ENCODE measurements at places on chromosomes 1 and 21.

DNA sequence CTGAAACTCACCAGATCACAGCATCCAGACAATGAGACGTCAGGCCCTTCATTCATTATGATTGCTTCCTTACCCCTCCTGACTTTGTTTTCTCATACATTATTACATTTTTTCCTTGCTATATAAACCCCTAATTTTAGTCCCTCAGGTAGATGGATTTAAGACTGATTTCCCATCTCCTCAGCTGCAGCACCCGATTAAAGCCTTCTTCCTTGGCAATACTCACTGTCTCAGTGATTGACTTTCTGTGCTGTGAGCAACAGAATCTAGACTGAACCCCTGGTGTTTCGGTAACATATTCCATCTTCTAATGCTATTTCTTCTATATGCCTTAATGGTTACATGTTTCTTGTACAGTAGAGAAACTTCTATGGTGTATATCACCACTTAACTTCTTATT, 30.0 kb upstream of the RGL1 start:
- no peak for DNase-seq

DNA sequence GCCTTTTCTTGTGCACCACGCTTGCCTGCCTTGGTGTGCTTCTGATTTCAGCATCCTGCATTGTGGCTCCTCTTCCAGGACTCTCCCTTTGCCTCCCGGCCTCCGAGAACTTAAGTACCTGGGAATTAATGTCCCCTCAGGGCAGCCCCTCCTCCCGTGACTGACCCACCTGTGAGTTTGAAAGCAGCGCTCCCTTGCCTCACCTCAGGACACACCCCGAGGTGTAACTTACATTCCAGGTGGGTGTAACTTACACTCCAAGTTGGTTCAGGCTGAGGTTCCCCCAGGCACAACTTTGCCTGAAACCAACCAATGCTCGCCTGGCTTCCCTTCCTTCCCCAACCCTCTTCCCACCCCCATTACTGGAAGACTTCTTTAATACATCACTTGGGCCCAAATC, 161.4 kb downstream of the KAZN start:
- DNase-seq, result no peak

DNA sequence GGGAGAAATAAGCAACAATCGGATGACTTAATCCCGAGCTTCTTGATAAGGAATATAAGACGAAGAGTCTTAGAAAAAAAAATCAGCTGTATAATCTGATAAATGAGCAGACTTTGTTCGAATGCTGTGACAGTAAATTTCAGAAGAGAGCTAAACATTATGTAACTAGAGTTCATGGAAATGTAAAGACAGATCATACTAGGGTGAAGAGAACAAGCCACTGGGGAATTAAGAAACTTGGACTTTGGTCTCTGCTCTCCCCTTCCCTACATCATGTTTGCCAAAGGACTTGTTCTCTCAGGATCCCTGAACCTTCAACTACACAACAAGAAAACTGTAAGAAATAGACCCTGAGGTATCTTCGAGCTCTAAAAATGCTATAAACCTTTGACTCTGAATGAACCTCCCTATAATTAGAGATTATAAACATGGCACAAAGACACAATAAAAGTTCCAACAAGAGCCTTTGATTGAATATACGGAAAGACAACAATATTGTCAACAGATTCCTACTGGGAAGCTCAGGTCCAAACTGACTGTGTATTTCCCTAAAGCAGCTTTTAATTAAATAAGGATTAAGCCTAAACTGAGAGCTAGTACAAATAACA, 27.5 kb downstream of the FRRS1 start:
- DNase-seq, result no peak

- DNase-seq, result no peak
Observed at GRCh38 chr1:229035748-229036082, 235.2 kb upstream of the RAB4A start.

DNA sequence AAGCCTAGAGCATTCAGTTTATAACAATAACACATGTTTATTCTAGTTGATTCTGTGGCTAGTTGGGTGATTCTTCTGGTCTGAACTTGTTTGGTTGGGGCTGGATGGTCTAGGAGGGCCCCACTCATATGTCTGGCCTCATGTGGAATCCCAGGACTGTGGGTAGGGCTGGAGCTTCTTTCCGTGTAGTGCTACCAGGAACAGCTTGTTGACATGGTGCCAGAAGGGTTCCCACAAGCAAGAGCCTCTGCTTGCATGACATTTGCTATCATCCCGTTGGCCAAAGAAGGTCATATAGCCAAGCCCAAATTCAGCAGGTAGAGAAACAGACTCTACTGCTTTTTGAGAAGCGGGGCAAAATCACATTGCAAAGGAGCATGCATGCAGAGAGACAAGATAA, 67.6 kb upstream of the PPP2R5A start:
- DNase-seq, result no peak

GRCh38 chr1:179547021-179547535, 28.7 kb downstream of the NPHS2 start:
- DNase-seq, result no peak

DNA sequence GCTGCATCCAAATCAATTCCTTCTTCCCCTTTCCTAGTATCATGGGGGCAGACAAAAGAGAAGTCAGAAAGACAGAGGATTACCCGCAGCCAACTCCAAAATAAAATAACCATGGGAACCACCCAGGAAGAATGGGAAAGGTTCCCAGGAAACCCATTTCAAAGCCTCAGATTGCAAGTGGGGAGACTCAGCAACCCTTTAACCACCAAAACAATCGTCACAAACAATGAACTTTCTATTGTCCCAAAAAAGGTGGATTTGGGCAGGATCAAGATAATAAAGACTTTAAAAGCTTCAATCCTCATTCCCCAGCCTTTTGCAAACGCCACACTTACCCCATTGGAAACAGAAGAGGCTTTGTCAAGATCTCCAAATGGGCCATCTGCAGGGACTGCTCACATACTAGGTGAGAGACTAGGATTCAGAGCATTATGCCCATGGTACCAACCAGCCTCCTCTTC, 5.1 kb downstream of the TIAM1 start:
- no peak for DNase-seq

- DNase-seq, result no peak
Observed at GRCh38 chr1:19515201-19515600, 29.9 kb upstream of the CAPZB start.
